Stimulated activated CD8-positive, alpha-beta memory T cell treated with anti-CD3 and anti-CD28 coated beads, Interleukin-15, amount 100 ng/mL, for 4 hours (primary cell): ENCODE measurements at places on chromosomes 12 and 14.

- DNase-seq: no peak
These were observed 236.8 kb upstream of the BTG1 start for GRCh38 chr12:92382383-92382878.

DNA sequence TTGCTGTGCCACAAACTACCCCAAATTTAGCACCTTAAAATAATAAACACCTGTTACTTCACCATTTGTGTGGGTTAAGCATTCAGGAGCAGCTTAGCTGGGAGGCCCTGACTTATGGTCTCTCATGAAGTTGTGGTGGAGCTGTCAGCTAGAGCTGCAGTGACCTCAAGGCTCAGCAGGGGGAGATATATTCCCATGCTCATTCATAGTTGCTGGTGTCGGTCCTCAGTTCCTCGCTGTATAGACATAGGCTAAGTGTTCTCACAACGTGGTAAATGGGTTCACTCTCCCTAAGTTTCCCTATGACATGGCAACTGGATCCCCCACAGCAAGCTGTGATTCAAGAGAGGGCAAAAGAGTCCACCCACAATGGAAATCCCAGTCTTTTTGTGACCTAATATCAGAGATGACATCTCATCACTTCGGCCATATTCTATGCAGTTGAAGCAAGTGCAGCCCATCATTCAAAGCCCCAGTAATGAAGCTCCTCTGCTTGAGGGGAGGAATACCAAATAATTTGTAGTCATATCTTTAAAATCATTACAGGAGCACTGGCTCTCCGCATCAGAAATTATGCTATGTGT is 41.1 kb downstream of the PRB3 start:
- DNase-seq: no peak

- DNase-seq: no peak
These were observed at the start of gene TMEM132C for GRCh38 chr12:128267131-128267622. TSS of gene TMEM132C (plus strand) at chr12:128267170. CDS start at chr12:128267403, 233 bp downstream.

- no peak for DNase-seq
These were observed 179.6 kb downstream of the TMTC2 start for GRCh38 chr12:82866227-82866775.

DNA sequence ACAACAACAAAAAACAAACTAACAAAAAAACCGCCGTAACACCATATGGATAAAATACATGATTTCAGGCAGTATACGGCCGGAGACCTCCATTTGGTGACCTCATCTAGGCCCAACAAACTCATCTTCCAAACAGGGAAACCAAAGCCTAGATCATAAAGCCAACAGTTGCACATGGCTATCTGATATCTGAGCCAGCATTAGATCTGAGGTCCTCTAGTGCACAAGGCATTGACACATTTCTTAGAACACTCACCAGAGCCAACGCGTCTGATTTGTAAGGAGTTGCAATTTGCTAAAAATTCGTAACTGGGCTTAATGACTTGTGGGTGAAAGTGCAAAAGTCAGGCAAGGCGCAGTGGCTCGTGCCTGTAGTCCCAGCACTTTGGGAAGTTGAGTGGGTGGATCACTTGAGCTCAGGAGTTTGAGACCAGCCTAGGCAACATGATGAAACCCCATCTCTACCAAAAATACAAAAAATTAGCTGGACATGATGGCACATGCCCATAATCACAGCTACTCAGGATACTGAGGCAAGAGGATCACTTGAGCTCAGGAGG is 42.0 kb upstream of the NUDT4 start:
- no peak for DNase-seq

- no peak for DNase-seq
These were observed 48.2 kb downstream of the SPPL3 start for GRCh38 chr12:120855823-120856588.

GRCh38 chr14:90606434-90606833 is 209.6 kb downstream of the CALM1 start:
- no peak for DNase-seq

DNA sequence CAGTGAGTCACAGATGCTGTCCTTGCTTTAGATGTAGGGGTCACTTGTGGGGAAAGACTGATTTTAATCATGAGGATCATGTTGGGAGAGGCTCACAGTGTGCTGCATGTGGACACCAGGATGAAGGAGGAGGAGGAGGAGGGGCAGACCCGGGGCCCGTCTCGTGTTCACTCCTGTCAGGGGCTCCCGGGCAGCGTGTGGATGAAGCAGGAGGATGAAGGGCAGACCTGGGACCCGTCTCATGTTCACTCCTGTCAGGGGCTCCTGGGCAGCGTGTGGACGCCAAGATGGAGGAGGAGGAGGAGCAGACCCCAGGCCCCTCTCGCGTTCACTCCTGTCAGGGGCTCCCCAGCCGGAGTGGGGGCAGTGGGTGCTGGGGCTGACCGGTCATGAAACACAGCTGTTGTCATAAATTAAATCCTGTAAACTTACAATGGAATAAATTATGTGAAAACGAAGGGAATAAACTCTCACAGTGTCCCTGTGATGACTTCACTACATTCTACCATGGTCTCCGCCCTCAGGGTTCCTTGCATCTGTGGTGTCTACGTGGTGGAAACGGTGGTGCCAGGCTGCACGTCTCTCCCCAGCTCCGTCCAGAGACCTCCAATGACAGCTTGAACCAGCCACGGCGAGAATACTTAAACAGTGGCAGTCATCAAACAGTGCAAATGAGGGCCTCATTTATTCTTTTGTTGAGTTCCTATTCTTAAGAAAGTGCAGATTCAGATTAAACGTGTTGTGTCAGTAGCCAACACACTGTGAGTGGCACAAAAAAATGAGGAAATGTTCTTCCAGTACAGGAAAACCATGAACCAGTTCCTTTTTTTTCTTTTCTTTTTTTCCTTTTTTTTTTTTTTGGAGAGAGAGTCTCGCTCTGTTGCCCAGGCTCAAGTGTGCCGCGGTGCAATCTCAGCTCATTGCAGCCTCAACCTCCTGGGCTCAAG is 37.7 kb upstream of the SFSWAP start:
- DNase-seq: no peak

DNA sequence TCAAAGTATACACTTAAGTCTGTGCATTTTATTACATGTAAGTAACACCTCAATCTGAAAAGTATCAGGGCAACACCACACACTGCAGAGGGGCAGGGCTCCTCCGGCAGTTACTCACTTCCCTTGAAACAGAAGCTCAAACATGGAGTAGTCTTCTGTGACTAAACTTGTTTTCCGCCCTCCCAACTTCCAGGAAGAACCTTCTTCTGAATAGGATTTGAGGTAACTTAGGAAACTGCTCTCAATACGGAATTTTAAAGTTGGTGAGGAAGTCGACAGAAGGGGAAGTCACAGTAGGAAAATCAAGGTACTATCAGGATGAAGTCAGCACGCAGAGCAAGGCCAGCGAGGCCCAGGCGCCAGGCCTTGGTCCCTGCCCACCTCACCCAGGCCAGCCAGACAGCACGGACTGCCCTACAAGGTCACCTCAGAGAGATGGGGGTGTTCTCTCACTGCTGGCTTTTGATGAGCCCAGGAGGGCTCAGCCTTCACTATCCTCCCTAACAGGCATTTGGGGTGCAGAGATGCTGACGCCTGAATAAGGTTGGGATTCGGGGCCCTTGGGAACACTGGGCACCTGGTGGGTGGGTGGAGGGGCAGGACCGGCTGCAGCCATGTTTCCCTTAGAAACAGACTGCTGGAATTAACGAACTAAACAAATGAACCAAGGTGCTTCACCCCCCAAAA is 5.8 kb downstream of the ANKRD9 start:
- no peak for DNase-seq

DNA sequence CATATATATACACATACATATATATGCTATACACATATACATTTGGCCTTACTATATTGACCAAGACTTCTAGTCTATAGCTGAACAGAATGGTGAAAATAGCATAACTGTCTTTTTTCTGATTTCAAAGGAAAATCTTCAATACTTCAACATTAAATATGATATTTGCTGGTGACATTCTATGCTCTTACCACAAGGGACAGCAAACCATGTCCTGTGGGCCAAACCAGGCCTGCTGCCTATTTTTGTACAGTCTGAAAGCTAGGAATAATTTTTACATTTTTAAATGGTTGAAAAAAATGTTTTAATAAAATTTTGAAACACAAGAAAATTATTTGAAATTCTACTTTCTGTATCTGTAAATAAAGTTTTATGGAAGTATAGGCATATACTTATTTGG is 63.6 kb downstream of the EML5 start:
- no peak for DNase-seq

DNA sequence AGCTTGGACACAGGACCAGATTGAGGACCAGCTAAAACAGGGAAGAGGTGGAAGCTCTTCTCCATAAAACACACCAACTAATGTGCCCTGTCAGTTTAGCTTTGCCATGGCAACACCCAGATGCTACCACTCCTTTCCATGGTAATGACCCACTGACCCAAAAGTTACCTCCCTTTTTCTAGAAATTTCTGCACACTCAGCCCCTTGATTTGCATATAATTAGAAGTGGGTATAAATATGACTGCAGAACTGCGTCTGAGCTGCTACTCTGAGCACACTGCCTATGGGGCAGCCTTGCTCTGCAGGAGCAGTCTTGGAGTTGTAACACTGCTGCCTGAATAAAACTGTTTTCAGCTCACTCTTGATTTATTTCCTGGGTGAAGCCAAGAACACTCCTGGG is 3.2 kb upstream of the TDG start:
- no peak for DNase-seq

DNA sequence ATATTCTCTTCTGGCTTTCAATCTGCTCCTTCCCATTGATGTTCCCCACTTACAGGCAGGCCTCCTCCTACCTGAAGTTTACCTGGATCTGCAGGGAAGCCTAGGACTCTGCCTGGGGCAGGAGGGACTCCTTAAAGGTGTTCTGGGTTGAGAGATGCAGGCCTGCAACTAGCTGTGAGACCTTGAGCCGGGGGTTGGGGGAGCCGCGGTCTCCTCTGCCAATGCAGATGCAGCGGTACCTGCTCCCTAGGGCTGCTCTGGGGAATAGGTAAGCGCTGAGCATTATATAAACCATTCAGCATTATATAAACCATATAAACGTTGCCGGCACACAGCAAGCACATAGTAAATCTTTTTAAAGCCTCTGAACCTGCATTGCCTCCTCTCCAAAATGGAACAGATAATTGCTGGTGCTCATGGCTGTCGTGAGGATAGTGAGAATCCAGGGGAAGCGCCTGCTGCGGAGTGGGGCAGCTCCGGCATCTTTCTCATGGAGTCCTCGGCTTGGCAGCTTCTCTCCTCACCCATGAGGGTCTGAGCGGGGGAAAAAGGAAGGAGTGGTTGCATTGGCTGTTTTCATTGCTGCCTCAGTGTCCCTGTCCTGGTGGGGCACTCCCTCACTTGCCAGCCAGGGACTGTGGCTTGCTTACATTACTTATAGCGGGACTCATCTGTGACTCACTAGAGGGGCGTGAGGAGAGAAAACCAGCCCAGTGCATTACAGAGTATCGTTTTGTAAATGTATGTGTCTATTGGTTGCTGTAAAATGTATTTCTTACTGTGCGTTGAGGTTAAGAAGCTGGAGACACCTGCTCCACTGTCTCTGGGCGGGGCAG is 12.5 kb upstream of the KRT80 start:
- DNase-seq: no peak

GRCh38 chr12:16285586-16285985 is 8.1 kb upstream of the SLC15A5 start:
- DNase-seq: no peak

DNA sequence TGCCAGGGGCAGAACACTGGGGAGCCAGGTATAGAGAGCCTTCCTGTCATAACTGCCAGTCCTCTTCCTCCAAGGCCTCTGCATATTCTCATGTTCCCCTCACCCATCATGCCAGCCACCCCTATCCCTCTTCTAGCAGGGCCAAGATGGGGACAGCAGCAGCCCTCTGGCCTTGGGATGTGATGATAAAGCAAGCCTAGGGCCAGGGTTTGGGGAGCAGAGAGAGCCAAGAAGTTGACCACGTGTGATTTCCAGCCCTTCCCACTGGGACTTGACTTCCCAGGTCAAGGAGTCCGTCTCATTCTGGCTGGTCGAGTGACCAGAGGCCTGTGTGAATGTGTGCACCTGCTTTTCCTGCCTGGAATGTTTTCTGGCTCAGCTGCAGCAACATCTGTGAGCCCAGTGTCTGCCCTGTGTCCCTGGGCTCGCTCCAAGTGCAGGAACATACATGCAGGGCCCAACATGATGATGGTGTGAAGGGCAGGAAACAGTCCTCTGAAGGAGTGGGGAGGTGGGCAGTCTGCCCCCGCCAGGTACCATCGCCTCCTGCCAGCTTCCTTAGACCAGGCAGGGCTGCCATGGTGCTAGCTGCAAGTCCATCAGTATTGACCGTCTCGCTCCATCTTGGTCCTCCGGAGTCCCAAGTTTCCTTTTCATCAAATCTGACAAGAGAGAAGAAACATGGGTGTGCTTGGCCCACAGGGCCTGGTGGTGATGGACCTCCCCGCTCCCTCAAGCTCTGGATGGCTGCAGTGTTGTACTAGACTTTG is 21.0 kb downstream of the VASH1 start:
- DNase-seq: no peak

GRCh38 chr12:108324351-108325017 is 14.6 kb downstream of the CMKLR1 start:
- DNase-seq: no peak

DNA sequence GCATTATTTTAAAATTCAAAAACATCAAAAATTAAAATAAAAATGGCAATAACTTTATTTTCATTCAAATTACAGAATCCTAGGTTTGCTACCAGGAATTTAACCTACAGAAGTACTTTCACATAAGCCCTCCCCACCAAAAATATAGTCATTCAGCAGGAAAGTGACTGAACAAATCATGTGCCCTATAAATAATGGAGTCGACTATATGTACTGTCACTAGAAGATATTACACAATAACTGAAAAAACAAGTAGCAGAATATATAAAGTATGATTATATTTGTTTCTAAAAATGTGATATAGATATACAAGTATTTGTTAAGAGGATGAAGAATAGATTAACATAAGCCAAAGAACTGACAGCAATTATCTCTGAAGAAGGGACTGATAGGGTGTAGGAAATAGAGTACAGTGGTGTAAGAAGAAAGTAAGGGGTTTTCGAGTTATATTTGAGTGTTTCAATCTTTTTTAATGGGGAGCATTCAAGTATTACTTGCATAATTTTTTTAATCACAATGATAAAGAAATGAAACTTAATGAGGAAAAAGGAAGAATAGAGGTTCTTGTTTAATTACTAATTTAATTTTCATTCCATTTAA is 7.9 kb downstream of the C2CD5 start:
- DNase-seq: no peak

GRCh38 chr12:118190266-118190665 is 54.3 kb downstream of the PEBP1 start:
- no peak for DNase-seq

DNA sequence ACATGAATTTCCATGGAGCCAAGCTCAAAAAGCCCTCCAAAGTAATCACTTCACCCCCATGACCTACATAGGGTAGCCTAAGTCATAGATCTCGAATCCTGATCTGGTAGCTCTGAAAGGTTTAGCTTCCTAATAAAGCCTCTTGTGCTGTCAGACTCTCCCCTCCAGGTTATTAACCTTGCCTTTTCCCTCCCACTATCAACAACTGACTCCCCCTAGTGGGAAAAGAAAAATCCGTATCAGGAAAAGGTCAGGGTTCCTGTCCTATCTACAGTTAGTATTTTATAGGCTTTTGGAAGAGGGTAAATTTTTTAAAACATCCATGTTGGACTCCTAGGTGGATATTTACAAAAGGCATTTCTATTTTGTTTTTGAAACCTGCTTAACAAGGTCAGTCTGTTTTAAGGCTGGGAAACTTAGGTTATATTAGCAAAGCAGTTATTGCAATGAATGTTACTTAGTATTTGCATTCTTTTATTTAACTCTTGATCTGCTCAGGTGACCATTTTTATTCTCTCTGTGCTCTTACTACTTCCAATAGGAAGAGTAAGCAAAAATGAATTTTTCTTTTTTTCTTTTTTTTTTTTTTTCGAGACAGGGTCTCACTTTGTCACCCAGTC is 8.0 kb downstream of the YY1 start:
- DNase-seq: no peak
